ENCODE measurements at places on chromosomes 12 and 14.

GRCh38 chr14:88631091-88631490 is 68.3 kb downstream of the ZC3H14 start:
- DNase-seq, result no peak

DNA sequence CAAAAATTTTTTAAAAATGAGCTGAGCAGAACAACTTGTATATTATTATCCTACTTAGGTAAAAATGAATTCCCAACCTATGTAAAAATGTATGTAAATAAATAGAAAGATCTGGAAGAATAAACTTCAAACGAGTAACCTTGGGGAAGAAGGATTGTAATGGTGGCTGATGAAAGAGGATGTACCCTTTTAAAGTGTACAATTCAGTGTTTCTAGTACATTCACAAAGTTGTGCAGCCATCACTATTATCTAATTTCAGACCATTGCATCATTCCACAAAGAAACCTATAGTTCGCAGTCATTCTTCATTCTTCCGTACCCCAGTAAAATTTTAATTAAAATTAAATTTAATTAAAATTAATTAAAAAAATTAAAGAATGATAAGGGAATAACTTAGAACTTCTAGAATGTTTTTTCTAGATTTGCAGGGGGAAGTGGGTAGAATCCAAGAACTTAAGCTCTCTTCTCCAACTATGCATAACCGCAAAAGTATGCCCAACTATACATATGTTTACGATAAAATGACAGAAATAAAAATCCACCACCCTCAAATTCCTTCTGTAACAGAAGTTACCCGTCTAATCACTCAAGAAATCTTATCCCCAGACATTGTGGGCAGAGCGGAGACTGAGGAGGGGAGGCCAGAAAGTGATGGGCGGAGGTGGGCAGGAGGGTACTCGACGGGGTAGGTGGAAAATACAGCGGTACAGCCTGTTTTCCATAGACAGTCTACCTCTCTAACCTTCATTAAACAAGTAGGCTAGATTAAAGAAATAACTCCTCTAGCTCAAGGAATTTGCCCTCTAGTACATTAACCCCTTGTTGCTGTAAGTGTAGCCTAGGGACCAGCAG is 921 bp downstream of the DEPDC4 start:
- no peak for DNase-seq

DNA sequence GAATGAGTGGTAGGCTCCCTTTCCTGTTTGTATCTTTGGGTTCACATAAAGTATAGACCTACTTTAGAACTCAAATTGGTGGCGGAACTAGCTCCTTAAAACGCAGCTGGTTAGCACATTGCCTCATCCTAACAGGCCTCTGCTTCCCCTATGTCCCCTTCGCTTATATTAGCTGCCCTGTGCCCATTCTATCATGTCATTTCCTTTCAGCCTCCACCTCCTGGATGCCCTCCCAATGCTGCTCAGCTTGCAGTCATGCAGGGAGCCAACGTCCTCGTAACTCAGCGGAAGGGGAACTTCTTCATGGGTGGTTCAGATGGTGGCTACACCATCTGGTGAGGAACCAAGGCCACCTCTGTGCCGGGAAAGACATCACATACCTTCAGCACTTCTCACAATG is 3.5 kb downstream of the DAZAP2 start:
- DNase-seq, result no peak

DNA sequence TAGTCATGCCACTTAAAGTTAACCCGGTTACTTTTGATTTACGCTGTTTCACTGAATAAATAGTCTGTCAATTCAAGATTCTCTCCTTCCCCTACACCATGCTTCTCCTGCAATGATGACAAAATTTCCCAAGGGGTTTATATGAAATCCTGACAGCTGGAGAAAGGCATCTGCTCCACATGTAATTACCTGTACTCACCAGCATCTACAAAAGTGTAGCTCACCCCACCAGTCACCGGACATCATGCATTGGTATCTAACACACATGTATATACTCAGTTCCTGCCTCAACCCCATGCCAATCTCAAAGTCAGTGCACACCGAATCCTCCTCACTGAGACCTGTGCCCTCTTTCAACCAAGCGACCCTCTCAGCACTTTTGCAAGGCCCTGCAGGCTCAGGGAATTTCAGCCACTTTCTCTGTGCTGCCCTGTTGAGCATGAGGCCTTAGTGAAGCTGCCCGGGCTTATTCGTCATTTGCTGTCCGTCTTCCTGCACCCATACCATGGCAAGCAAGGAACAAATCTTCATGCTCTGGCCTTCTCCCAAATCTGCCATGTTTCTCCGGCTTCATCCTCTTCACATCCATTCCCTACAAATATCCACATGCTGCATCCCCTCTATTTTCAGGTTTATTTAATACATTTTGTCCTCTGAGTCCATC is 131.6 kb downstream of the SEC23A start:
- no peak for DNase-seq

GRCh38 chr12:65922077-65922476 is 97.8 kb downstream of the HMGA2 start:
- DNase-seq, result no peak

- no peak for DNase-seq
Measured at GRCh38 chr14:50388256-50388931, 8.3 kb downstream of the CDKL1 start.

- no peak for DNase-seq
Measured at GRCh38 chr12:116833474-116833873, 47.8 kb downstream of the HRK start.
